Caco-2 (cell line): ENCODE measurements at places on chromosomes 7 and 10.

GRCh38 chr10:34016576-34016975 is 682.1 kb upstream of the NRP1 start:
- DNase-seq, result no peak

DNA sequence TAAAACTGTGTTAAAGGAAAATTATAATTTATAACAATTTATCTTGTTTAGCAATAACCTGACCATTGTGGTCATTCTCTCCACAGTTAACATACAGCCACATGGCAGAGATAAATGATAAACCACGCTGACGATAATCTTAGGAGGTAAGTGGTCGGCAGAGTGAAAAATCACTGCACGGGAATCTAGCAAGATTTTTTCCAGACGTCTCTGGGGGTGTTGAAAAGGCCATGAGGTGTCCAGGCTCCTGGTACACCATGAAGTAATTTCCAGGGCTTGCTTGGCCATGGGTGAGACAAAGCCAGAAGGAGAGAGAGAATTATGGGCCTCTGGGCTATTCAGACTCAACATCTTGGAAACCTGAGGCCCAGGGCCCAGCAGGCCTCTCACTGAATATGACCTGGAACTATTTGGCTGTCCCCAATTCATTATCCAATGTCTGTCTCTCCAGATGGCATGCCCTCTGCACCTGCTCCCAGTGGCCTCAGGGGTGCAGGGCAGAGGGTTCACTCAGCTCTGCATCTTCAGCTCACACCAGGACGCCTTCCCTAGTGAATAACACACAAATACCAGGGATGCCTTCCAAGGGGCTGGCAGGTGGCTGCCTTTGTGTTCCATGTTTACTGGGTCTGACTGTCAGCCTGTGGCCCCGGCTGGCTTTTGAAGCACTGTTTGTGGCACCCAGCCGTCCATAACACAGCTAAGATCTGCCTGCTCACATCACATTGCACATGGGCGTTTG is 590.4 kb upstream of the PFKP start:
- DNase-seq, result no peak

GRCh38 chr7:98622926-98623325 is 5.8 kb downstream of the NPTX2 start:
- no peak for DNase-seq

- no peak for DNase-seq
Measured at GRCh38 chr7:151693140-151693539, 173.4 kb upstream of the RHEB start.

DNA sequence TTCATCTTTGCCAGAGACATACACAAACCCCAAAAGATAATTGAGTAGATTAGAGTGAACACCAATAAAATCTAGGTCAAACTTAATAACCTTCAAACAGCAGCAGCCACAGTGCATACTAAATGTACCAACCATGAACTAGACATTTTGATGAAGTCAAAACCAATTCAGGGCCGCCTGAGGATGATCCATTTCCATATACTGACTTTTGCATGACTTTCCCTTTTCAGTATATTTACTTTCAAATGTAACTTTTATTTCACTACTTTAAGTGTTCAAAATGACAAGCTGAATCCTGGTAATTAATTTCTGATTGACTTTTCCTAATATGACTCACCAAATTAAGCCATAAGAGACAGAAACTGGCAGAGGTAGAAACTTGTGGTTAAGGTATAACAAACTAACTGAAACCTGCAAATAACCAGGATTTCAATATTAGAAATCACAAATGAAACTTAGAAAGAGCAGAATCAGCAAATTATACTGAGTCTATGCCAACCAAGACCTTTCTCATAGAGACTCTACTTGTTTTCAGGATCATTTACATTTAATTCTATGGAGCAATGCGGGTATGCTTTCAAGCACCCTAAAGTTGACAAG is 171.9 kb upstream of the LRRN3 start:
- no peak for DNase-seq

- no peak for DNase-seq
Measured at GRCh38 chr10:97023401-97024167, 162.2 kb downstream of the SLIT1 start.

- DNase-seq, result no peak
Measured at GRCh38 chr7:42869131-42870020, 42.5 kb downstream of the C7orf25 start.

DNA sequence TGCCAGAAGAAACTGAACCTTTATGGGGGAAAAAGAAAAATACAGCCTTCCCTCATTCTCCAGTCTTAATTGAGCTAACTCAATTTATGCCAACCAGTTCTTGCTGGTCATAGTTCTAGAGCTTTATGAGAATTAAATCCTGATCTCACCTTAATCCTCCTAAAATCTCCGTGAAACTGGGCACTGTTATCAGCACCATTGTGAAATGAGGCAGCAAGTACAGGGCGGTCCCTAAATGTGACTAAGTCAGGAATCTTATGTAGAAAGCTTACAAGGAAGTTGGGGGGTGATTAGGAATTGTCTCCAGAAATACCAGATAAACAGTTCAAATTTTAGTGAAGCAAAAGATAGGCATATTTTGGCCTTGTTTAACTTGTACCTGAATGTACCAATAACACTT is 10.7 kb upstream of the INSYN2A start:
- no peak for DNase-seq

DNA sequence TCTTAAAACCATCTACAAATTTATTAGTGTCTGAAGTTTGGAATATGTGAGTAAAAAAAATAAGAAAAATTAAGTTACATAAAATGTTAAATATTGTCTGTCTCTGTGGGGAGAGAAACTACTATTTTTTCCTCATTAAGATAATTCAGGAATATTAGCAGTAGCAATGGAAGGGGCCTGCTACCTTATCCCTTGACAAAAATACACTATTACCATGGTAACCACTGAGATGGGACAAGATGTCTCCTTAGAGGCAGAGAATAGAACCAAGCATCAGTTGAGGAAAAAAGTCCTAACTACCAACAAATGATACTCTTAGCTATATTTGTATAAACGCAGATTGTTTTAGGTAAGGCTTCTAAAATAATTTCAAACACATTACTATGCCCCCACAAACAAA is 150.7 kb upstream of the LSM8 start:
- DNase-seq, result no peak

- no peak for DNase-seq
Measured at GRCh38 chr10:14468726-14469125, 138.0 kb upstream of the FRMD4A start.

GRCh38 chr7:128162666-128163065 is 78.4 kb upstream of the LEP start:
- DNase-seq, result no peak

- no peak for DNase-seq
Measured at GRCh38 chr7:44971902-44972441, 6.8 kb downstream of the MYO1G start.

GRCh38 chr7:98352621-98353020 is 48.3 kb downstream of the BAIAP2L1 start:
- no peak for DNase-seq

GRCh38 chr7:129955993-129956543 is 3.3 kb upstream of the UBE2H start:
- DNase-seq, result no peak

DNA sequence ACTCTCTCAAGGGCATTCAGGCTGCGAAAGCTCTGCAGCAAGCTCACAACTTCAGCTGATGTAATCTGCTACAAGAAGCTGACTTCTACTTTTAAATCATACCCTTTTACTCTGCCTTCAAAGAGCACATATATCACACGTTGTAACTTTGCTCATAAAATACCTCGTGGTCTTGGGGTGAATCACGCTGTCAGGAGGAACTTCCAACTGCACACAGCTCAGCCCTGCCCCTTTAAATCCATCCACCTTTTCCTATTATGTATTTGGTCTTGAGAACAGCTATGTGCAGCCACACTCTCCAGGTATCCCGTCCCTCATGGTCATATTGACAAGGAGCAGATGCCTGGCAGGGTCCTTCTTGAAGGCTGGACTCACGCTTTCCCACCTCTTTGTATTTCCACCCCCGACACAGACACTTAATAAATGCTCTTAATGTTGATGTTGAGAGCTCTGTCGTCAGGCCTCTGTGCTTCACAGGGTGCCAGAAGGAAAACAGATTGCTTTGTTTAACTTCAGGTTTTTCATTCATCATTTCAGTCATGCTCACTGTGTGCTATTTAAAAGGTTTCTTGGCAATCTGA is 47.6 kb downstream of the ICA1 start:
- DNase-seq, result no peak

- DNase-seq, result no peak
Measured at GRCh38 chr7:34296663-34297062, 361.4 kb upstream of the NPSR1 start.

GRCh38 chr7:111370002-111370401 is 192.3 kb downstream of the IMMP2L start:
- DNase-seq, result no peak

DNA sequence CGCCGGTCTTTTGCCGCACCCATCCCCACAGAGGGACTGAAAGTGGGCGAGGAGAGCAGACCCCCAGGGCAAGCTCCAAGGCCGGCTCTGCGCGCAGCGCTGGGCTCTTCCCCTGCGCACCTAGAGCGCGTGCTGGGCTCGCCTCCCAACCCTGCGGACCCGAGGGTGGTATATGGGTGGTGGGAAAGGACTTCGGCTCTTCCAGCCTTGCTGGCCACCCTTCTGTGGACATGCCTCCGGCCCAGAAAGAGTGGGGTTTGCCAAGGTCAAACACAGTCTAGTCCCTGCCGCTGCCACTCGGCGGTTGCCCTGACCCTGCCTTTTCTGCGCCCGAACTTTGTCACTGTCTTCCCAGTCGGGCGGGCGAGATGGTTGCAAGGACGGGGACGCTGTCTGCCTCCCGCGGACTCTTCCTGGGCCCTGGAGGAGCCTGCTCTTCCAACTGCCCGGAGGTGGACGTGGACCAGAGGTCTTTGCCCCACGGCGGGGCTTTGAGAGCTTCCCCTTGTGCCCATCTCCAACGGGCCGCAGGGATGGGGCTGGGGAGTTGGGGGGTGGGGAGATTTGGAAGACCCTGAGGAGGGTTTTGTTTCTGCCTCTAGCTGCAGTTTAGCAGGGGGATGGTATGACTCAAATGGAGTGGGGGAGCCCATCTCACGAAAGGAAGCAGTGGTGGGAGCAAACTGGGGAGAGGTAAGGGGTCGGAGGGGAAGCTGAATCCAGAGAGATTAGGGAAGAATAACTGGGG is 1.5 kb downstream of the ADCY1 start:
- DNase-seq, result no peak

- DNase-seq, result no peak
Measured at GRCh38 chr7:151129117-151129959, 38.2 kb downstream of the GBX1 start.

DNA sequence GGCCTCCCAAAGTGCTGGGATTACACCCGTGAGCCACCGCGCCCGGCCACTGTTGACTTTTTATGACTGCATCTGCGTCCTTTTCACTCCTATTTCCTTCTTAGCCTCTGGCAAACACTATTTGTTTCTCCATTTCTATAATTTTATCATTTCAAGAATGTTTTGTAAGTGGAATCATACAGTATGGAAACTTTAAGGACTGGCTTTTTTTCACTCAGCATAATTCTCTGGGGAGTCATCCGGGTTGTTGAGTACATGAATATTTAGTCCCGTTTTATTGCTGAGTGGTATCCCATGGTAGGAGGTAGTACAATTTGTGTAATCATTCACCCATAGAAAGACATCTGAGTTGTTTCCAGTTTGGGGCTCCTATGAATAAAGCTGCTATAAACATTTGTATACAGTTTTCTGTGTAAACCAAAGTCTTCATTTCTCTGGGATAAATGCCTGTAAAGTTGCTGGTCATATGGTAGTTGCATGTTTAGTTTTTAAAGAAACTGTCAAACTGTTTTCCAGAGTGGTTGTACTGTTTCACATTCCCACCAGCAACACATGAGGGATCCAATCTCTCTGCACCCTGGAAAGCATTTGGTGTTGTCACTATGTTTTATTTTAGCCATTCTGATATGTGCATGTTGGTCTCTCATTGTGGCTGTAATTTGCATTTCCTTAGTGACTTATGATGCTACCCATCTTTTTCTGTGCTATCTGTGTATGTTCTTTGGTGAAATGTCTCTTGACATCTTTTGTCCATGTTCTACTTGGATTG is 139.6 kb upstream of the EEPD1 start:
- no peak for DNase-seq

DNA sequence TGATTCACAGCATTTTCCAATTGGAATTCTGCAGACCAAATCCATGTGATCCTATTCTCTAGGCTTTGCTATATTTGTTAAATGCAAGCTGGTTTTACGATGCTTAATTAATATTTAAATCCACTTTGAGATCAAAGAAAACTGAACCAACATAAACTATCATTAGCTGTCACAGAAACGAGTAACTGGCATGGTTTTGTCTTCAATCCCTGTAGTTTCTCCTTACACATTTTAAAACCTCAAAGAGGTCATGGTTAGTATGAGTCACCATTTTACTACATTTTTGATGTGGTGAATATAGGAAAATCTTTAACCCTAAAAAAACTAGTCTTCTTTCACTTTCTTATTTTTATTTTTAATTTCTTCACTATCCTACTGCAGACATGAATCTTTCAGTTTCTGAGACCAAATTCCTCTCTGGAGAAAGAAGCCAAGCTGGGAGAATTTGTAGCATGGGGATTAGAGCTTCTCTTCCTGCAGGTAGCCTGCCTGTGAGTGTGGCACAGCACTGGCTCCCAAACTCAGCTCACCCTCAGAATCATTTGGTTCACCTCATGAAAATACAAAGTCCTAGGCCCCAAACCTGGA is 8.7 kb upstream of the LIPM start:
- DNase-seq, result no peak

DNA sequence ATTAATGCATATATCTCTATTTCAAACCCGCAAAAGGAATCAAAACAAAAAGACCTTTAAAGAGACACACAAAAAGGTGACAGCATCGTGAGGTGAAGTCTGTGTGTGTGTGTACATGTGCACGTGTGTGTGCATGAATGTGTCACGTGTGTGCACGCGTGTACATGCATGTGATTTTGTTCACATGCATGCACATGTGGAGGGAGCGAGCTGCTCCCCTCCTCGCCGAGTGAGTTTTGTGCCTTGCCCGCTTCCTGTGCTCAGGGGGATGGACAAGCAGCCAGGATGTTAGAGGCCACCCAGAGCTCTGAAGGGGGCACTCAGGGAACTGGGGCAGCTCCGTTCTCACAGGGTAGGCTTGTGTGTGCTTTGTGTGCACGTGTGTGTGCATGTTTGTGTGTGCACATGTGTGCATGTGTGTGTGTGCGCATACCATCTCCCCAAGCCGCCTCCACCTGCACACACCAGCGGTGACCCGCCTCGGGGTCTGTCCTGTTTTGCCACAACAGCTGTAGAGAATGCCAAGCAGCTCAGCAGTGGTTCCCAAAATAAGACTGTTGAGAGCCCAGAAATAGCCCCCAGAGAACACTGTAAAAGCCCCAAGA is 191.2 kb downstream of the PTPRN2 start:
- no peak for DNase-seq

GRCh38 chr7:141114029-141114664 is 40.3 kb downstream of the TMEM178B start:
- DNase-seq, result no peak

DNA sequence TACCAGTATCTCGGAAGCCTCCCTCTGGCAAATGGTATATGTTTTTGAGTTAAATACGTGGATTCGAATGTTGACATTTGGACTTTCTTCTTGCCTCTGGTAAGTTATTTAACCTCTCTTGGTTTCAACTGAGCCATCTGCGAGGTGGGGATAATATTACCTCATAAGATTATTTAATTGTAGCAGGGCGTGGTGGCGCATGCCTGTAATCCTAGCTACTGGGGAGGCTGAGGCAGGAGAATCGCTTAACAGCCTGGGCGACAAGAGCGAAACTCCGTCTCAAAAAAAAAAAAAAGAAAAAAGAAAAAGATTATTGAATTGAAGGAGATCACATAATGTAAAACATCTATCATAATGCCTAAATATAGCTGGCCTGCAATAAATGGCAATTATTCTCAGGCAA is 396 bp upstream of the TAF5 start:
- DNase-seq, result no peak
